Hepatocyte (in vitro differentiated cells): ENCODE measurements at places on chromosomes 13 and 19.
A peak's percentile ranks its signal among the peaks of the same experiment; 100 is the strongest.

DNA sequence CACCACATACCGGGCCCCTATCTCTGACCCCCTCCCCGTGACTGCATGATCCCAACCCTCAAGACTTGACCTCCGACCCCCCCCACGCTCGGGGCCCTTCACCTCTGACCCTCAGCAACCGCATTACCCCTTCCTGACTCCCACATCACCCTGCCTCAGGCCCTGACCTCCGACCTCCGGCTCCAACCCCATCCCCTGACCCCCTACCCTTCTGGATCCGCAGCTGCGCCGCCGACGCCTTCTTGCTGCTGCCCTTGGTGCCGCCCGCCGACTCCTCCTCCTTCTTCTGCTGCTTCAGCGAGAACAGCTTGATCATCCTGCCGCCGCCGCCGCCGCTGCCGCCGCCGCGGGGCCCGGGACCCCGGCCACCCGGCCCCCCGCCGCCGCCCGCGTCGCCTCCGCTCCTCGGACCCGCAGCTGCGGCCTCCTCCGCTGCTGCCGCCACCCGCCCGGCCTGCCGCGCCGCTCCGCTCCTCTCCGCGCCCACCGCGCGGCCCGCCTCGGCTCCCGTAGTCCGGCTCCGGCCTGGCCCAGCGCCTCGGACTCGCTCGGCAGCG is at the start of gene UBE2M:
UBE2M (minus strand) TSS at position 546 of the 557 bp plus-strand sequence; CDS start at position 316, 230 bp downstream.
- DNase-seq = peak; percentile 96
- no peaks in the 10 kb centered on the region for H3K36me3 ChIP-seq
- H3K4me3 ChIP-seq = peak within 1 kb of the TSS; percentile 78
- no peaks in the 10 kb centered on the region for H3K27me3 ChIP-seq

DNA sequence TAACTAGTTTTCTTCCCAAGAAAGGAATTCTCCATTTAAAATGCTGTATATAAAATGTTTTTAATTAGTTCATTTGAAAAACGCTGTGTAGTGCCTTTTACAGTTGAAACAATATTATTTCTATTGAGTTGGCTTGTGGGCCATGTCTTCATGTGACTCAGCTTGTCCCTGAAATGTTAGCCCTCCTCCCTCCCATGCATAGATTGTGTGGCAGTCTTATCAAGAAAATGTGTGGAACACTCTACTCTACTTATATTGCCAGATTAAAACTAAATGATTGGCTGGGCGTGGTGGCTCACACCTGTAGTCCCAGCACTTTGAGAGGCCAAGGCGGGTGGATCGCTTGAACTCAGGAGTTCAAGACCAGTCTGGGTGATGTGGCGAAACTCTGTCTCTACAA is 33.4 kb downstream of the TFDP1 start:
- no peaks in the 10 kb centered on the region for H3K36me3 ChIP-seq
- H3K27ac ChIP-seq = no peak overlapping the region
- H3K27me3 ChIP-seq = no peaks in the 10 kb centered on the region
- no peak overlapping the region for H3K4me3 ChIP-seq

- peaks cover 10% of the 10 kb centered on the region for H3K4me1 ChIP-seq
- no peak overlapping the region for H3K4me3 ChIP-seq
- H3K36me3 ChIP-seq = no peaks in the 10 kb centered on the region
Measured at GRCh38 chr13:113148407-113148806, 10.0 kb upstream of the PROZ start.

DNA sequence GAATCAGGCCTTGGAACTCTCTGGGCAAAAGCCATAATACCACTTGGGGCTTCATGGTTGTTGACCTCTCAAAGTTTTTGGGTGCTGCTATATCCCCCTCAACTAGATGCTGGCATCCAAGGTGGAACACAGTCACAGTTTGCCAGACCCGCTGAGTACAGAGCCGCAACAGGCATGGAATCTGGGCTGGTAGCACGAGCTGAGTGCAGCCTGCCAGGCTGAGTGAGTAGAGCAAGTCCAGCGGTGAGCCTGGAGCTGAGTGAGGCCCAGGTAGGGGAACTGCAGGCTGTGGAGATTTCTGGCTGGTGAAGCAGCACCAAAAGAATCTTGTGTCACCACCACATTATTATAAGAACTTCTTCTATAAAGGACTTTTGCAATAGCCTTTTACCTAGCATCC is 192.6 kb downstream of the PCDH17 start:
- no peak overlapping the region for H3K4me3 ChIP-seq
- H3K4me1 ChIP-seq = peaks cover 3% of the 10 kb centered on the region
- H3K27me3 ChIP-seq = no peaks in the 10 kb centered on the region

- H3K4me1 ChIP-seq = no peaks in the 10 kb centered on the region
- no peak overlapping the region for H3K4me3 ChIP-seq
- DNase-seq = no peak
- no peaks in the 10 kb centered on the region for H3K36me3 ChIP-seq
Measured at GRCh38 chr13:90902255-90902654, 445.2 kb upstream of the MIR17HG start.

GRCh38 chr19:38743394-38744297 is 628 bp downstream of the CAPN12 start:
- H3K4me1 ChIP-seq = no peaks in the 10 kb centered on the region
- H3K36me3 ChIP-seq = no peaks in the 10 kb centered on the region

DNA sequence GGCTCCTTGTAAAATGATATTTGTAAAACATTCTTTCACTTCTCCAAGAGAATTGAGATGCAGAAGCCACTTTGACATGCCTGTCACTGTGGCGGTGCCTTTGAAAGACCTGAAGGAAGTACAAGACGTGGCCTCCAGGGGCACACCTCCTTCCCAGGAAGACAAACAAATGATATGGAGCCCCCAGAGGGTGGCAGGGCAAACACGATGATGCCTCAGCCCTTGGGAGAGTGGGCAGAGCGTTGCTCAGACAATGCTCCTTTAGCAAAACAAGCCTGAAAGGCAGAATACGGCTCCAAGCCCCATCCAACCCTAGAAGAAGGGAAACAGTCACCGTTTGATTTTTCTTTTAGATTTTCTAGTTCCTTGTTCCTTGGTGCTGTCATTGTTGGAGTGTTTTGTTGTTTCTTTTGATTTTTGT is 9.2 kb upstream of the ATP12A start:
- peak; percentile 64 for DNase-seq
- H3K36me3 ChIP-seq = no peaks in the 10 kb centered on the region
- peaks cover 18% of the 10 kb centered on the region for H3K4me1 ChIP-seq
- H3K27ac ChIP-seq = peak overlapping the region; percentile 68
- H3K27me3 ChIP-seq = no peaks in the 10 kb centered on the region

GRCh38 chr19:40601134-40601974 is at the start of gene LTBP4:
Gene LTBP4, plus strand, starts transcription at chr19:40601369. Its CDS starts 19 bp downstream, at chr19:40601388.
- H3K4me1 ChIP-seq = peaks cover 49% of the 10 kb centered on the region
- H3K27me3 ChIP-seq = peaks cover 35% of the 10 kb centered on the region
- peak; percentile 74 for DNase-seq
- no peaks in the 10 kb centered on the region for H3K36me3 ChIP-seq

DNA sequence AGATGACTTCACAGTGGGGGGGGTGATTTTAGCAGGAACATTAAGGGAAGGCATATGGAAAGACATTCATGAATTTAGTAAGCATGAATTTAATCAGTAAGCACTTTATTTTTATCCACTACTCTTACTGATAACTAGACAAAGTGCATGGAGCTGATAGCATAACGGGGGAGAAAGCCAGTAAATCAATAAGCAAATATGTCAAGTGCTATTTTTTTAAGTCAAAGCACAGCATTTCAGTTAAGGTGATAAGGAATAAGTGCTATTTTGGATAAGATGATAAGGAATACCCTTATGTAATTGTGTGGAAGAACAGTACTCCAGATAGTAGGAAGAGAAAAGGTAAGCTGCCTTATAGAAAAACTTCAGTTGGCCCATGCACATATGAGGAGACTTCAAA is 19.4 kb downstream of the UFM1 start:
- H3K4me1 ChIP-seq = no peaks in the 10 kb centered on the region
- H3K27me3 ChIP-seq = no peaks in the 10 kb centered on the region
- DNase-seq = no peak
- no peaks in the 10 kb centered on the region for H3K36me3 ChIP-seq
- no peak overlapping the region for H3K27ac ChIP-seq

DNA sequence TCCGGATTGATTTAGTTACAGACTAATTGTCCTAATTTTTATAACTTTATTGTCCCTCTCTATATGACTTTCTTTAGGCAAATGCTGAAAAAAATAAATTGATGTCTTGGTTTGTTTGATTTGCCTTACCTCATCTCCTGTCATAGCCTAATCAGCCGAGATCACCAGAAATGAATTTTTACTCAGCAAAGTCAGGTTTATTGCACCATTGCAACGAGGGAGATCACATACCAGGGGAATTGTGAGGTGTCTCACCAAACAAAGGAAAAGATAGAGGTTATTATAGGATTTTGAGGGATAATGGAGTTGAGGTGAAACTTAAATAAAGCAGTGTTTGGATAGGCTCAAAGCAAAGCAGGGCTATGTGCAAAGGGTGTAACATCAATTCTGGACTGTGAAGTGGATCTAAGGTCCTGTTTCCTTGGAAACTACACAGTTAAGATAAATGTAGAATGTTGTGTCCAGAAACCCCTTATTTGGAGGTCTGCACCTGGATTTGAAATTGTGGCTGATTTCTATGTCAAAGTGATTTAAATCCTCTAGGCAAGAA is 372.6 kb downstream of the OXGR1 start:
- DNase-seq = no peak
- H3K4me1 ChIP-seq = no peaks in the 10 kb centered on the region
- no peaks in the 10 kb centered on the region for H3K27me3 ChIP-seq
- peak overlapping the region; percentile 74 for H3K27ac ChIP-seq

DNA sequence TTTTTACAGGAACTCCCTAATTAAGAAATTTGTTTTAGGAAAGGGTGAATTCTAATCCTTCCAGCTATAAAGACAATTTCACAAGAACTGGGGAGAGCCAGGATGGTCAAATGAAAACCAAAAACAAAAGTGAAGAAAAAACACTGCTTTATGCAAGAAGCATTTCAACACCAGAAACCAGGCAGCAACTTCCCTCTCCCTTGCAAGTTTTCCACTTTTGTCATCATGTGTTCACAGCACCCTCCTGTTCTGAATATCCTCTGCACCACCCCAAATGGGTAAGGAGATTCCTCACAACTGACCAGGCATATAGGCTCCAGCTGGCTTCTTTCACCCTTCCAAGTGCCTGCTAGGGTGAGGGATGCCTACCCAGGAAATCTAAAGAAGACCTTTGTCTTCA is 328.1 kb downstream of the TBC1D4 start:
- H3K27ac ChIP-seq = no peak overlapping the region
- no peak overlapping the region for H3K4me3 ChIP-seq
- H3K27me3 ChIP-seq = no peaks in the 10 kb centered on the region
- H3K36me3 ChIP-seq = no peaks in the 10 kb centered on the region

- no peak overlapping the region for H3K27ac ChIP-seq
- no peaks in the 10 kb centered on the region for H3K27me3 ChIP-seq
- no peak overlapping the region for H3K4me3 ChIP-seq
Measured at GRCh38 chr19:20397292-20397691, 168.3 kb downstream of the ZNF737 start.

DNA sequence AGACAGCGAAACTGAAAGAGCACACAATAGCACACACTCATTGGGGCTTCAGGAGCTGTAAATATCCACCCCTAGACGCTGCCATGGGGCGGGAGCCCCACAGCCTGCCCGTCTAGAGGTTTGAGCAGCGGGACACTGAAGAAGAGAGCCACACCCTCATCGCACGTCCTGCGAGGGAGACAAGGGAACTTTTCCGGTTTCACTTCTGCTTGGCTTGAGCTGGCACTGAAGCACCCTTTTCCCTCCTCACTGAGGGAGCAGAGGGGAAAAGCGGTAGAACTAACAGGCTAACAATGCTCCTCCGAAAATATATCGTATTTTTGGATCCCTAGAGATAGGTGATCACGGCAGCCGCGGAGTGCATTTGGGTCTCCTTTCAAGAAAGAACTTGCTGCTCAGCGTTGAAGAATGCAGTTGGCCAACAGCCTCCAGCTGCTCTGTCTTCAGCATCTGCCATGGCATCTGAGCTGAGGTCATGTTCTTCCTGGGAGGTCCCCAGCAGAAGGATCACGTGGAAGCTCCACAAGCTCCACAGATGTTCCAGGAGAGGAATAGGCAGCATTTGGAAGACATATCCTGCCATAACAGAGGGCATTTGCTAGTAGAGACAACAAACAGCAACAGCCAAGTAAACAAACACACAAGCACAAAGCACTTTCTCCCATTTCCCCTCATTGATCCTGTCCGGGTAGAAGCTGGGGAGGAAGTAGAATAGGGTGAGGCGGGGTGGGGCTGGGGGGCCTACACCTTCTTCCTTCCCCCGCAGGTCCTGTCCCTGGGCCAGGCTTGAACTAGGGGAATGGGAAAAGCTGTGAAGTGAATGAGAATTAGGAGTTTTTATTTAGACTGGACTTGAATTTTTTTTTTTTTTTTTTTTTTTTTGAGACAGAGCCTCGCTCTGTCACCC is 44.8 kb upstream of the ALOX5AP start:
- no peaks in the 10 kb centered on the region for H3K36me3 ChIP-seq
- H3K4me1 ChIP-seq = no peaks in the 10 kb centered on the region
- DNase-seq = peak; percentile 75
- no peaks in the 10 kb centered on the region for H3K27me3 ChIP-seq
- H3K27ac ChIP-seq = peak overlapping the region; percentile 77
- no peak overlapping the region for H3K4me3 ChIP-seq

DNA sequence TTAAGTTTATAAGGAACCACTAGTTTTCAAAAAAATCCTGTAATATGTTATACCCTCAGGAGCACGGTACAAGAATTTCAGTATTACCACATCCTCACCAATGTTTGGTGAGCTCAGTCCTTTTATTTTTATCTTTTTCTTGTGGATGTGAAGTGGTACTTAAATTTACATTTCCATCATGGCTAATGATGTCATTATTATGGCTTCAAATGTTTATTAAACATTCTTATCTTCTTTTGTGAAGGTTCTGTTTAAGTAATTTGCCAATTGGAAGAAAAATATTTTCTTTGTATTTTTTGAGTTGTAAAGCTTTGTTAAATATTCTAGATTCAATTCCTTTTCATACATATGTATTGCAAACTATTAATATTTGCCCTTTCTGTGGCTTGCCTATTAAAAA is 291.0 kb downstream of the ENOX1 start:
- DNase-seq = no peak
- H3K36me3 ChIP-seq = no peaks in the 10 kb centered on the region
- no peaks in the 10 kb centered on the region for H3K4me1 ChIP-seq
- no peak overlapping the region for H3K4me3 ChIP-seq
- H3K27me3 ChIP-seq = no peaks in the 10 kb centered on the region

- no peaks in the 10 kb centered on the region for H3K27me3 ChIP-seq
- no peak for DNase-seq
- H3K27ac ChIP-seq = no peak overlapping the region
- no peaks in the 10 kb centered on the region for H3K4me1 ChIP-seq
Measured at GRCh38 chr13:79171141-79172061, 234.7 kb downstream of the RBM26 start.

- no peak overlapping the region for H3K4me3 ChIP-seq
- no peaks in the 10 kb centered on the region for H3K4me1 ChIP-seq
- DNase-seq = peak; percentile 37
- H3K36me3 ChIP-seq = no peaks in the 10 kb centered on the region
- H3K27me3 ChIP-seq = no peaks in the 10 kb centered on the region
Measured at GRCh38 chr13:54241719-54242118, 1213.1 kb downstream of the OLFM4 start.

GRCh38 chr13:114092468-114092867 is 40.0 kb downstream of the RASA3 start:
- no peak overlapping the region for H3K4me3 ChIP-seq
- no peaks in the 10 kb centered on the region for H3K36me3 ChIP-seq
- no peaks in the 10 kb centered on the region for H3K4me1 ChIP-seq
- no peak for DNase-seq
